ENCODE measurements at places on chromosomes 6 and 20. TPM values are rescaled to one million over a fixed set of nuclear protein-coding genes. Genes with fewer than 3 reads are reported as not detected.

Gene OLIG3
- total RNA-seq, result not detected

Gene LY86
- total RNA-seq, result 0.24 TPM

Gene HTR1E
- total RNA-seq, result not detected

Gene ULBP1
- 2.2 TPM for total RNA-seq

Gene ZNF831
- total RNA-seq, result 9.4 TPM

Gene ZNF337
- 12.1 TPM for total RNA-seq

Gene LINC00237
- not detected for total RNA-seq

Gene PRRT1
- 0.33 TPM for total RNA-seq

Gene ADGRF4
- total RNA-seq, result not detected

Gene PCSK2
- total RNA-seq, result not detected

Gene HFE
- 1.0 TPM for total RNA-seq

Gene MDFI
- total RNA-seq, result not detected

Gene TOX2
- 2.5 TPM for total RNA-seq

Gene CLDN20
- total RNA-seq, result not detected

Gene ZNF133
- 7.5 TPM for total RNA-seq

Gene UBR2
- total RNA-seq, result 31.4 TPM

Gene NFKBIL1
- 18.5 TPM for total RNA-seq
